ENCODE measurements at places on chromosomes 13 and 19. TPM values are rescaled to one million over a fixed set of nuclear protein-coding genes. Genes with fewer than 3 reads are reported as not detected.

Gene KLK7
- total RNA-seq = not detected

Gene PPM1N
- 2.5 TPM for total RNA-seq

Gene METTL21C
- total RNA-seq = not detected

Gene TJP3
- 0.93 TPM for total RNA-seq

Gene ZSCAN4
- total RNA-seq = not detected

Gene SELENOV
- total RNA-seq = not detected

Gene ZFP36
- total RNA-seq = 113 TPM

DNA sequence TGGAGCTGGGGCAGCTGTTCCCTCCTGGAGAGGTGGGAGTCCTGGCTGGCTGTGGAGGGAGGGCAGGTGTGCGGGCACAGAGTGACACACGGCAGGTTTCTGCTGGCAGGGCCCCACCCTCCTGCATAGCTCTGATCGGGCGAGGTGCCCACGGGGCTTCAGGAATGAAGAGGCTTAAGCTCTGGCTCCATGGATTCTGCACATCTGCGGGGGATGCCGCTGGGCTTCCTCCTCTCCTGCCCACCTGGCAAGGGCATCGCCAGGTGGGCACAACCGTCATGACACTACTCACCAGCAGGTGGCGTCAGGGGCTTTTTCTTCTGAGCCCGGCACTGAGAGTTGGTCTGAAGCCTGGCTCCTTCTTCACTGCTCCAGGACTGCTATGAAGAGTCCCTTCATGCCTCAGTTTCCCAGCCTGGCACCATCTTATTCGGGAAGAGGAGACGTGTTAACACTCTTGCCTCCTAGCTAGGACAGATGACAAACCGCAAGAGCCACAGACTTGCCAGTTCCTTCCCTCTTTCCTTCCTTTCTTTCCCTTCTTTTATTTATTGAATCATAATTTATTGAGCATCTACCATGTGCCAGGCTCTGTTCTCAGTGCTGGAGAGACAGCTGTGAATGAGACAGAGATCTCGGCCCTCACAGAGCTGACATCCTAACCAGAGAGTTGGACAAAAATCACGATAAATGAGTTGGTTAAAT, 15.2 kb upstream of the PAK4 start:
- DNase-seq = peak; percentile 86

GRCh38 chr13:31022288-31022895, 89.9 kb downstream of the TEX26 start:
- DNase-seq = no peak

DNA sequence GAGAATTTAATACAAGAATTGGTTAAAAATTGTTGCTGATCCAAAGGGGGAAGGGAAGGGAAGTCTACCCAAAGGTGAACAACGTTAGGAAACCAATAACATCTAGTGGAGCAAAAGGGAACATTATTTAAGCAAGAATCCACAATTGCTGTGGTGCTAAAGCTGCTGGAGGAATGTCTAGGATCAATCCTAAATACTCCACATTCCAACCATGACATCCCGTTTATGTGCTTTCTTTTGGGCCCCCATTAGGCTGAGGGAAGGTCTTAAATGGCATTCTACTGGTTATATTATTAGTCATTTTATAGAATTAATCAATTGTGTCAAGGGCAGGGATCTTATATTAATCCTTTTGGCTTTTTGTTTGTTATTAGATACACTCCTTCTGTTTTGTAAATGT, 39.9 kb upstream of the VWA8 start:
- no peak for DNase-seq

- no peak for DNase-seq
These were observed 403.1 kb downstream of the SPRY2 start for GRCh38 chr13:79937771-79938216.

GRCh38 chr13:26518451-26518959, 39.0 kb upstream of the WASF3 start:
- DNase-seq = no peak

DNA sequence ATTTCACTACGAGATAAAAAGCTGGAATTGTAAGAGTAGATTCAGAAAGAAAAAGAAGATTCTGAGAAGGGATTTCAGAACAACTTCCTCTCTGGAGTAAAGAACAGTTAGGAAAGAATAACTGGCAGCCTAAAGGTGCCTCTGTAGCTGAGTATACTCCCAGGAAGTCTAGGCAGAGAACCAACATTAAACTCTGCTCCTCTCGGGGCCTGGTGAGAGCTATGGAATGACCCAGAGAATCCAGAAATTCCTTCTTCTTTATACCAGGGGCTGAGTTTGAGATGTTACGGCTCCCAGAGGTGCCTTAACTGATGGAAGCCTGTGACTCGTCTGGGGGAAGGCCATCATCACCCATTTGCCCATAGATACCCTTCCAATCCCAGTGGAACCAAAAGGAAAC, 39.1 kb downstream of the FAM216B start:
- DNase-seq = no peak

- no peak for DNase-seq
These were observed 75.6 kb downstream of the UBL3 start for GRCh38 chr13:29774830-29775229.

GRCh38 chr13:47117268-47117667, 220.4 kb upstream of the HTR2A start:
- DNase-seq = no peak

GRCh38 chr13:59176775-59177174, 987.0 kb downstream of the DIAPH3 start:
- DNase-seq = no peak

DNA sequence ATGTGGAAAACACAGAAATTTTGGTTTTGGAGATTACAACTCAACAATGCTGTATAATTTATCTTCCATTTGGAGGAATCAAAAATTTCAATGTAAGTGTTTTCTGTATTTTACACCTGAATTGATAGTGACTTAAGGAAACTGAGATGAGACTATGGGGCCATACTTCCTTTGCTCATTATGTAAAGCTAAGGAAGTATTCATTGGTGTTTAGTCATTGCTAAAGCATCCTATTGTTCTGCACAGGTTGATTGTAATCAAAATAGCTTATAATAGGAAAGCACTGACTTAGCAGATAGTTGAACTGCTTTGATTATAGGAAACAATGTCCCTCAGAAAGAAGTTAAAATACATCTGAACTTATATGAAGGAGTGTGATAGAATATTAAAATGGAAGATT, 244.4 kb upstream of the SLITRK5 start:
- DNase-seq = no peak

GRCh38 chr19:33740811-33741396, 55.8 kb upstream of the KCTD15 start:
- peak; percentile 49 for DNase-seq

DNA sequence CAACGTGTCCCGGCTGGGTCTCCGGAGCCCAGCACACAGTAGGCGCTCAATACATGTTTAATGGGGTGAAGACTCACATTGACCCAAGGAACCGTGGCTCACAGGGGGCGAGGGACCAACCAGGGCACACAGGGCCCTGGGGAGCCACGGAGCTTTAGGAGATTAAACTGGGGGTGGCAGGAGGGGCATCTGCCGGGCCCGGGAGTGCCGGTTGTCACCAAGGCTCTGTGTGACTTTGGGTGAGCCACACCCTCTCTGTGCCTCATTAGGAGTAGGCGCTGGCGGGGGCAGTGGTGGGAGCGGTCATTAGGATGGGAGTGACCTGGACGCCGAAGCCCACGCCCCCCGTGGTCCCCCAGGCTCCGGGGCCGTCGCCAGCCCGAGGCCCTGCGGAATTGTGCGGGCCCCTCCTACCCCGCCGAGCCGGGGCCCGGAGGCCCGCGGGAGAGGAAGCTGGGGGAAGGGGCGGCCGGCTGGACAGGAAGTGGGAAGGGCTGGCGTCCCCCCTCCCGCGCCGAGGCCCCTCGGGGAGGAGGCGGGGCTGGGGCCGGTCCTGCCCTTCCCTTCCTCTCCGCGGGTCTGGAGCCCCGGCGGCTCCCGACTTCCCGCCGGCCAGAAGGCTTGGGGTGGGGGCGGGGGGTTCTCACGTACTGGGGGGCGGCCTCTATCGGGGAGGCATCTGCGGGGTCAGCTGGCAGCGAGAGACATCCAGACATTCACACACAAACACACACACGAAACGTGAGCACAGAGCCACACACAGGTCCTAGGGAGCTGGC, 1.8 kb upstream of the SSBP4 start:
- peak; percentile 52 for DNase-seq

GRCh38 chr13:42617221-42617620, 43.3 kb downstream of the TNFSF11 start:
- no peak for DNase-seq

Measured in activated naive CD4-positive, alpha-beta T cell treated with anti-CD3 and anti-CD28 coated beads for 36 hours (primary cell).